ENCODE measurements at places on chromosomes 12 and 14.

DNA sequence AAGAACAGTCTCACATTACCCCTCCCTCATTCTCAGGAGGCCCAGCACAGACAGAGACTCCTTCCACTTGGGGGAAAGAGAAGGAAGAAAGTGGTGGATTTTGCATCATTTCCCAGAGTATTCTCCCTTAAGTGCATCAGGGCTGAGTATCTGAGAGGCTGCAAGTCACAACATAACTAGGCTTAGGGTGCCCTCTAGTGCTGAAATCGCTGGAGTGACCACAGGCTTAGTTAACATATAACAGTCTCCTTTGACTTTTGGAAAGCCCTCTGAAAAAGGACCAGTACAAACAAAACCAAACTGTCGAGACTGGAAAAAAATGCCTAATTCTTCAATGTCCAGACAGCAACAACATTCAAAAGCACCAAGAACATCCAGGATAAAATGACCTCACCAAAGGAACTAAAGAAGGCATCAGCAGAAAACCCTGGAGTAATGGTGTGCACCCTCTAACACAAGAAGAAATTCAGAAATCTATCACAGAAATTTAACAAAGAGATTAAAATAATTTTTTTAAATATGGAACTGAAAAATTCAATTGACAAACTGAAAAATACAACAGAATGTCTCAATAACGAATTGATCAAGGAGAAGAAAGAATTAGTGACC, 412.3 kb downstream of the RPS29 start:
- peak; percentile 28 for DNase-seq

DNA sequence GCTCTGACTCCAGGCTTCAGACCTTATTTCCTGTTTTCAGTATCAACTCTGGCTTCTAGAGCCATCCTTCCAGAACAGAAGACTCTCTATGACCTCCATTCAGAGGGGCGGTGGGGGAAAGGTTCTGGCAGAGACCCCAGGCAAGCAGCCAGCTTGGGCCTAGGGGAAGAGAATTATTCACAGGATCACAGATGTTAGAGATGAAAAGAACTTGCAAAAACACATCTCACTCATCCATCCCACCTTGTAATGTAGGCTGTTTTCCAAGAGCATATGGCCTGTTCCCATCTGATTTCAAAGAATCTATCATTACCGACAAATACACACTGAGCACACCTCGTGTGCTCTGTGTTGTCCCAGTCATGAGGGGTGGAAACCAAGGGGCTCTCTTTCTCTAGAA, 131.9 kb downstream of the GRIN2B start:
- DNase-seq: no peak

DNA sequence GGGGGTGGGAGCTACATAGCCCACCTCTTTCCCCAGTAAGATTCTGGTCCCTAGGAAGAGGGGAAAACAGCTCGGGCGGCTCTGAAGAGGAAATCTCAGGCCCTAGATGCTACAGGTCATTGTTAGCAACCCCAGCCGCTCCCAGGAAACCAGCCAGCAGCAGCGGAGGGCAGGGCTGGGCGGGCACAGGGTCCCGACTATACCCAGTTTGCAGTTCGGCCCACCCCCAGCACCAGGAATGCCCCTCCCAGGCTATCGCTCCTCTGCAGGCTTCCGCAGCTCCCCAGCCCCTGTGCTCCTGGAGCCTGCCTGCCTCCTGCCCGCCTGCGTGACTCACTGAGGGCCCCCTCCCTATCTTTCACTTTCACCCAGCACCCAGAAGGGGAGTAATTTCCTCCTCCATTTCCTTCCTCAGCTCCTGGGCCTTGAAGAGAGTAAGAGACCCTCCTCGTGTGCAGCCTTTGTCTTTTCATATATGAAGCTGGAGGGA, 27.2 kb upstream of the PNMA1 start:
- DNase-seq: peak; percentile 81

- no peak for DNase-seq
Observed at GRCh38 chr14:72308967-72309485, 376.8 kb downstream of the RGS6 start.

DNA sequence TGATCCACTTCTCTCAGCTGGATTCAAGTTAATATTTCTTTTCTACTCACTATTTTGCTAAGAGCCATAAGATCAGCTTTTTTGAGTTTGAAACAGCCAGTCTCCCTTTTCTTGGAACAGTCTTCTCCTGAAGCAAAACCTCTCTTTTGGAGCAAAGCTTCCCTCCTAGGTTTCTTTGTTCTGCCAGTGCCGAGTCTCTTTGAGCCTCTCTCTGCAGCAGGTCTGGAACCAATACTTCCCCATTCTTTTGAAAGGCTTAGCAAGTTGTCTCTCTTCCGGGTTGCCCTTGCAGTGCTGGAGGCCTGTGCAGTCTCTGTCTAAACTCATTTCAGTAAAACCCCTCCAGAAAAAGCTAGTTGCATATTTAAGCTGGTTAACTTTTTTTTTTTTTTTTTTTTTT, 454.8 kb downstream of the NOVA1 start:
- DNase-seq: no peak

DNA sequence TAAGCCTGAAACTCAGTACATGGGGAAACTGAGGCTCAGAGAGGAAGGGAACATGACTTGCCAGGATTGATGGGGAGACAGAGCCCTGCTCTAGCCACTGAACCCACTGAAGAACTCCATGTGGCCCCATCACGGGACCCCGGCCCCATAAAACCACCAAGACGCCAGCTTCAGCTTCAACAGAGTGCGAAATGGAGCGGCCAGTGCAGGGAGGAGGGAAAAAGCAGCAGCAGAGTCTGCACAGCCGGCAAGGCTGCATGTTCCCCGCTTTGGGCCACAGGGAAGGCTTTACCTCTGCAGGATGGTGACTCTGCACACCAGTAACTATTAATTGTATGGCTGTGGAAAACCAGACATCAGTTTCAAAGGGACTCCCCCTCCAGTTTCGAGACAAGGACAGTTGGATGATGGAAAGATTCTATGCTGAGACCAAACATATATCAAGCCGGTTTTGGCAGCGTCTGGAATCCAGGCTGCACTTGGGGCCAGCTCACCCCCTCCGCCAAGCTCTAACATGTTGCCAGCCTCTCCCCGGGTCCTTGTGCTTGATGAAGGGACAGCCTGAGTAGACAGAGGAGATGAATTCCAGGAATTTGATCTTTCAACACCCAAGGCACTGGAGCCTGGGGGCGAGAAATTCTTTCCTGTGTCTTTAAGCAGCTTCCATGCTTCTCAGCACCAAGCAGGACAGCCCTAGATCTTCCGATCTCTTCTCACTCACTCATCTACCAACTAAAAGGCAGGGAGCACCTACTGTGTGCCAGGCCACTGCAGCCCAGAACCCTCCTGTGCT, 55.7 kb upstream of the BCL11B start:
- DNase-seq: no peak

- DNase-seq: no peak
Observed at GRCh38 chr12:57475271-57476161, 4.2 kb downstream of the ARHGAP9 start.

GRCh38 chr12:100324498-100324897, 32.4 kb upstream of the SLC17A8 start:
- DNase-seq: no peak

DNA sequence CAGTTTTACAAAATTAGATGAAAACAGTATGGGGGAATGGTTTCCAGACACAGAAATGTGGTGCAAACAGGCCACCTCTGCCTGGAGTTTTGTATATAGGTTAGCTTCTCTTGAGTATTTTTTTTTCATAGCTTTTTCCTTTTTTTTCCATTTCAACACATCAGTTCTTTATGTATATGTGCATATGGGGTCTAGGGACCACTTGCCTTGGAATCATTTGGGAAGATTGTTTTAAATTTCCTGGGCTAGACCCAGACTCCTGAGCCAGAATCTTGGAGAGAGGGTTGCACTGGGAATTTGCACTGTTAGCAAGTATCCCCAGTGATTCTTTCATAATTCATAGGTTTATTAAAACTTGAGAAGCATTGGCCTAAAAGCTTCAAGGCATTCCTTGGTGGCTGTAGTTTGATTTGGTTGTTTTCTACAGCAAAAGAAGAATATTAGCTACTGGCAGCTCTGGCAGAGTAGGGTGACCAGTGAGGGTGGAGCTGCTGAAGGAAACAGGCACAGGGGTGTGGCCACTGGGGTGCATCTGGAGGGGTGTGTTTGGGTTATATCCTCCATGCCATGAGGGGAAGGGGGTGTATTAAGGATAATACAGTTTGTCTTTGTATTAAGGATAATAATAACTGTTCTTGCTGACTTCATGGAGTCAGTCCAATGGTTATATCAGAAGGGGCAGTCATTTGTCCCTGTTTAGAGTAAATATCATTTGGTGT, 22.8 kb downstream of the PPP1R36 start:
- DNase-seq: no peak

DNA sequence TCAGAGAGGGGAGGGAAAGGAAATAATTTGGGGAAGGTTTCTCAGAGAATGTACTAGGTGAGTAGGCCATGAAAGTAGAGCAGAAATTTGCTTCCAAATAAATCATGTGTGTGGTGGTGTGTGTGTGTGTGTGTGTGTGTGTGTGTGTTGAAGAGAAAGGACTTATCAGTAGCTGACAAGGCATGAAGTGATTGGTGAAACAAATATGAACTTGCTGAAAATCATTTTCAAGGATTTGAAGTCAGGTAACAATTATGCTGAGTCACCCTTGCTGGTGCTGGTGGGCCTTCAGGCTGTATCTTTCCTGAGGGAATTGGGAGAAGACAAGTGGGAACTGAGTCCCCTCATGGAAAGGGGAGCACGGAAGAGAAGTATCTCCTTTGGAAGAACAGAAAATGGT, 55.5 kb downstream of the HSD17B6 start:
- no peak for DNase-seq

DNA sequence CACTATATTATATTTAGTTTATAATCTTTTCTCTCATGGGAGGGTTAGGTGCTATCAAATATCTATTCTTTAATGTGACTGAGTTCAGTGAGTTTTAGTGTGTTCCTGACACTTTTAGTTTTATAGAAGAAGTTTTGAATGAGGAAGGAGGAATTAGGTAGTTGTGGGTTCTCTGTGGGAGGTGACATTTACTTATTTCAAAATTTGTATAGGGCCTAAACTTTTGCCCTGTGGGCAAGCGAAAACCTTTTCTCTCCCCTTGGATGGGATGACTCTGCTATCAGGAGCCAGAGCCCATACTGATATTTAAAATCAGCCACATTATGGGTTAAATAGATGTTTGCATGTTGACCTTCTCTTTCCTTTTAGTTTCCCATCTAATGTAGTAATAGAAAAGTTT, 43.6 kb downstream of the SPATS2 start:
- DNase-seq: peak; percentile 24

DNA sequence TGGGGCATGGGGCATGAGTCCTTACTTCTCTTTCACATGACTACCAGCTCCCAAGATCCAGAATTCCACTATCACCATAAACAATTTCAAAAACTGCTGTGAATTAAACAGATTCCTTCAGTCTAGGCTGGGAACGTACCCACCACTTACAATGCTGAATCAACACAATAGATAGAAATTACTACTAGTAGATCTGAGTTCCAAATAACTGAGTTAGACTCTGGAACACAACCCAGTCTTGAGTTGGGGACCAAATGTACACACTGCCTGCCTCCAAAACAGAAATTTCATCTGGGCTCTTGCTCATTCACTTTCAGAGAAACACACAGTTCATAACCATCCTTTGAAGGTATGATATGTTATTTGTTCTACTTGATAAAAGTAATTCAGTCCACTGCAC, 8.9 kb downstream of the CORO1C start:
- no peak for DNase-seq

- no peak for DNase-seq
Observed at GRCh38 chr12:115598871-115599811, 678.4 kb downstream of the MED13L start.

DNA sequence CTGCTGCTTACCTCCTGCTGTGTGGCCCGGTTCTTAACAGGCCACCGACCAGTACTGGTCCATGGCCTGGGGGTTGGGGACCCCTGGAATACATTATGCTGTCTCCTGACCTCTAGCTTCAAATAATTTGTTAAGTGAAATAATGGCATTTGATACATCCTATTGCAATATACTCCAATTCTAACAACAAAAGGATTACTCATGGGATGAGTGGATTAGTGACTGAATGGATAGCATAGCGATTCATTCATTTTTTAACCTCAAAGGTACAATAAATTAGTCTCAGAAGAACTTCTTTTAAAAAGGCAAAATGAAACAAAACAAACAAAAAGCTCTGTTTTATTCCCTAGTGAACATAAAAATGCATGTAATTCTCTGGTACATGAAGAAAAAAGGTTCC, 147.9 kb upstream of the PKP2 start:
- no peak for DNase-seq

DNA sequence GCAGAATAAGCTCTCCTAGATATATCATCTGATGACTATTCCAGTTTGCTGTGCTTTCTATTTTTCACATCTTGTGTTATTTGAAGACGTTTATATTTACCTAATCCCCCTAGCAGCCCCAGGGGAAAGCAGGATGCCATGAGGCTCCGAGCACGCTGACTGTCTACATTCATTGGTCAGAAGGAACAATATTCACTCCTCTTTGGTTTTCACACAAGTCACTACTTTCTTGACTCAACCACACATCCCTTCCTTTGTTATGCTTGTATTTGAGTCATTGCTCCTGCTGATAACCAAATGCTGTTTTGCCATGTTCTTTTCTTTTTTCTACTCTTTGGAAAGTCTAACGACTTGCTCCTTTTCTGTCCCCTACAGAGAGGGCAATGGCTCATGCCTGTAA, 86.5 kb upstream of the SLC38A2 start:
- DNase-seq: no peak

DNA sequence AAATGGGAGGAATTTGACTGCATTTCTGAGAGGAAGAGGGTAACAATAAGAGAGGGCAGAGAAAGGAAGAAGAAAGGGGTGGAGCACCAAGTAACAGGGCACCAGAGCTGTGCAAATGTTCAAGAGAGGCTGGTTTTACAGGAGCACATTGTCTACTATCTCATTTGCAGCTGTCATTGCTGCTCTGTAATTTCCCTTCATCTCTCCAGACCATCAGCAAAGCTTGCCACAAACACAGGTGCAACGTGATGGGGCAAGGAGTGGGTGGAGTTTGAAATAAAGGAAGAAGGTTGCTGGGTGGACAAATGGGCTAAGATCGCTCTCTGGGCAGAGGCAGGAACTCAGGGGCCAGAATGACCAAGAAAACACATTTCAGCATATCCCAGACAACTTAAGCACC, 47.9 kb upstream of the PLEKHG6 start:
- DNase-seq: peak; percentile 57

- peak; percentile 84 for DNase-seq
Observed at GRCh38 chr14:61567838-61568571, 127.3 kb upstream of the HIF1A start.

GRCh38 chr12:77204083-77204482, 138.7 kb upstream of the E2F7 start:
- DNase-seq: no peak

Data from HL-60 (cell line).